Kidney epithelial cell (primary cell): ENCODE measurements at places on chromosomes 2 and 18.

DNA sequence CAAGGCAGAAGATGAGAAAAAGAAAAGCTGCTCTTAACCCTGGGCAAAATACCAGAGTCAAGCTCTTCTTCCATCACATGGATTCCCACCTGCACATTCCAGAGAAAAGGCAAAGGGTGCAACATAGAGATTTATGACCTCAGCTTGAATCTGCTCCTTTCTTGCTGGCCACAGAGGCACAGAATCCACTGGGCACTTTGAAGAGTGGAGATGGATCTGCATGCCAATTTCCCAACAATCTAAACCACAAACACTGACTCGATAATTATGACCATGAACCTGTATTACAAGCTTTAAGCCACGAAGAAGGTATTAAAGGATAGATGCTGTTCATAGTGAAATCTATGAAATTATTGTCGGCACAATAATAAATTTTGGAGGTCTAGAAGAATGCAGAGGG, 237.3 kb downstream of the PID1 start:
- DNase-seq: no peak

DNA sequence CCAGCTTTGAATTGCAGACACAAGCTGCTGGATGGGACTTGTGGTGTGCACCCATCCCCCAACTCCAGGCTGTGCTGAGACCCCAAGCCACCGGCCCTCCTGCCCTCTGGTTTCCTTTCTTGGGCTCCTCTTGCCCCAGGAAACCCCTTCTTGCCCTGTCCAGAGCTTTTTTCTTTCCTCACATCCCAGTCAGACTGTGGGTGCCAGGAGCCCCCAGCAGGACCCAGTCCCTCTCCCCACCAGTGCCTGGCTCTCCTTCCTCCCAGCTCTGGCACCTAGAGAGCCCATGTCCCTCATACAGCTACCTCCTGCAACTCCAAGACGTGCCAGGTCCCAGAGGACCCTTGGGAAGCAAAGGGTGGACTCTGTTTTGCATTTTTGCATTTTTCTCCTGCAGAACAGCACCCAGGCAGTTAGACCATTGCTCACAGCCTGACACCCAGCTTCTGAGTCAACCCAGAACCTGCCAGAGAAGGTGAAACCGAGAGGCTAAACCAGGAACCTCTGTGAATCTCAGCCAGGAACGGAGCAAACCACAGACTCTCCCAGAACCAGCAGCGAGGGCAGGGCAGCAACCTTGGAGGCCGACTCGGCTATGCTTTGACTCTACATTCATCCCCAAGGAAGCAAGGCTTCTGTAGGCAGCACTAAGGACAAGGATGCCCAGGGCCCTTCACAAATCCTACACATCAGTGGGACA, 221.1 kb downstream of the ANAPC1 start:
- no peak for DNase-seq

- DNase-seq: no peak
These were observed 141.9 kb upstream of the CTAGE1 start for GRCh38 chr18:22559414-22560274.

GRCh38 chr2:82996217-82996616, 1462.9 kb downstream of the SUCLG1 start:
- no peak for DNase-seq

GRCh38 chr2:162308747-162309503, 9.6 kb downstream of the IFIH1 start:
- no peak for DNase-seq
